Hematopoietic multipotent progenitor cell treated with erythropoietin and hydrocortisone succinate and interleukin-3 and kit ligand, for 4 days (in vitro differentiated cells): ENCODE measurements at places on chromosomes 2 and 18.

DNA sequence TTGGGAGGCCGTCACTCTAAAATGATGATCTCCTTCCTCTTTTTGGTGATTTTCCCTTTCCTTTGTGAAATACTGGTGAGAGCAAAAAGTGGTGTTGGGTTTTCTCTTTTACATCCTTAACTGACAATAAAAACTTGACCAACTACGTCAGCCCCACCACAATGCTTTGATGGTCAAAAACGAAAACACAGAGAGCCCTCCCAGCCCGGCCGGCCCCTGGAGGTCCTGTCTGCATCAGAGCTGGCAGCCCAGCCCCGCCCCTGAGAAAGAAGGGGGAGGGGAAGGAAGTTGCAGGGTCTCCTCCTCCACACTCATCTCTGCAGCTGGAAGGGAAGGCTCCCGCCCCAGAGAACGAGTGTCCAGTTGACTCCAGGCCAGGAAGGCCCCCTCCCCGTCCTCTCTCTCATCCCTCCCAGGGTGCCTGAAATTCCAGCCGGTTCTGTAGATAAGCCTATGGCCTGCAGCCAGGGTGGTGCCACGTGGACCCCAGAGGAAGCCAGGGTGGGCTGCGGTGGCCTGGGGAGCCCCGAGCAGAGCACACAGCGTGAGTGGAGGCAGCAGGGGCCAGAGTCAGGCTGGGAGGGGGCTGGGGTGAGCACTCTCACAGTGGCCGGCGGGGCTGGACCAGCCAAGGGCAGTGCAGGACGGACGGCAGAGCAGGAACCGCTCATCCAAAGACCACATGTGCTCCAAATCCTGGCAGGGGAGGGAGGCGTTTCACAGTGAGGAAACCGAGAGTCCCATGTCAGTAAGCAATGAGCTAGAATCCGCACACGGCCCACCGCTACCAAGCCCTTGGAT lies 19.8 kb downstream of the BIN1 start:
- peak; percentile 75 for DNase-seq

GRCh38 chr2:176129813-176130146 lies 275 bp downstream of the HOXD8 start:
- no peak for DNase-seq

GRCh38 chr2:3341336-3341735 lies 36.3 kb downstream of the EIPR1 start:
- DNase-seq = no peak

DNA sequence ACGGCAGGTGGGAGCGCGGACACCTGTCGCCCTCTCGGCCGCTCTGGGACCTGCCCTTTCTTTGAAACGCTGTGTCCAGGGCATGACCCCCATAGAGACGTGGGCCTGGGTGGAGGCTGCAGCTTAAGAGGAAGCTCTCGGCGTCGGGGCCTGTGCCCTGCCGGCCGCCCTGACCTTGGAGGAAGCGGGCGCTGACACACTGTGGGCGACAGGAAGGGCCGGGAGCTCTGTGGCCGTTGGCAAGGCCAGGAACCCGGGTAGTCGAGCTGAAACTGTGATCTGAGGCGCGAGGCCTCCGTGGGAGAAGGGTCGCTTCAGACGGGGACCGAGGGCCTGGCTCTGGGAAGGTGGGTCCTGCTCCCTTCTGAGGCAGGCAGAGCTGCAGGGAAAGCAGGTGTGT lies 28.2 kb downstream of the KCNG2 start:
- no peak for DNase-seq

DNA sequence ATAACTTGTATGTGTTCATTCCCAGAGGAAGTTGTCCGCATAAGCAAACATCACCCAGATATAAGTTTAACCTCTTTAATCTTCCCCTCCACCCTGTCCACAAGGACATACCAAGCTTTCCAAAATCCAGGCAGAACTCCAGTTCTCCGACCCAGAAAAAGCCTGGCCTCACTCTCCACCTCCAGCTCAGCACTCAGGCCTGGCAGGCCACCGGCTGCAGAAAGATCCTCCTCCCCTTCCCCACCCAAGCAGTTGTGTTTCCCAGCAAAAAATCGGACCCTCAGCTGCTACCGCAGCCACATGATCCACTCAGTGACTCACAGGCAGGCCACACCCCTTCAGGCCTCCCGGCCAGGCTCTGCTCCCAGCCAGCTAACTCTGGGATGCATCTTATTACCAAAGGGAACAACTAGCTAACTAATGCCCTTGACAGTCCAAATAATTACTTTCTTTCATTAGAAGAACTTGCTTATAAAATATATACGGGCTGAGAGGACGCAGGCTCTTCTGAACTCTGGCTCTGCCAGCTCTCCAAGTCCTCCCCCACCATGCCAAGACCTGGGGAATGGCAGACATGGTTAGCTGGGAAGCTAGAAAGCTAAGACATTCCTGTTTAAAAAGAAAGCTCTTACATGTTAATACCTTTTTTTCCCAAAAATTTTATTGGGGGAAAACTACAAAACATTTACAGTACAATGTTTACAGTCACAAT lies 4.5 kb downstream of the ZFP36L2 start:
- peak; percentile 94 for DNase-seq

DNA sequence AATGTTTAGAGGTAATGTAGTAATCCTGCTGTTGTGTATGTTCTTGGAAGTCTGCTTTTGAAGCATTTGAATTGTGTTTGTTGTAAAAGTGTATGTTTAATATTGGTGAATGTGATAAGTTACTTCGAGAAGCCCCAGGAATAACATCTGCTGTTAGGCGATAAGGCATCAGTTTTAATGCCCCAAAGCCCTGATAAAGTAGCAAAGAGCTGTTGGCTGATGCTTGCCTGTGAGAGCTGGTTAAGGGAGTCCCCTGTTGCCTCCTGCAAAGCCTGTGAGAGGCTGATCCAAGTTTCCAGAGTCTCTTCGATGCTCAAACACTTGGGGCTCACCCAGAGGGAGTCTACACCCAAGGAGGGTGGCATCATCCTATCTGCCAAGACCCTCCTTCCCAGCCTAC lies 110.3 kb downstream of the RNF152 start:
- peak; percentile 33 for DNase-seq

GRCh38 chr2:238950551-238950950 lies 102.7 kb downstream of the TWIST2 start:
- DNase-seq = no peak

- no peak for DNase-seq
Observed at GRCh38 chr2:66836851-66837250, 401.9 kb downstream of the MEIS1 start.
